ENCODE measurements at places on chromosomes 6 and 20. TPM values are rescaled to one million over a fixed set of nuclear protein-coding genes. Genes with fewer than 3 reads are reported as not detected.
A peak's percentile ranks its signal among the peaks of the same experiment; 100 is the strongest.

- no peak for DNase-seq
These were observed 101.4 kb upstream of the AGPAT4 start for GRCh38 chr6:161374971-161375873.

DNA sequence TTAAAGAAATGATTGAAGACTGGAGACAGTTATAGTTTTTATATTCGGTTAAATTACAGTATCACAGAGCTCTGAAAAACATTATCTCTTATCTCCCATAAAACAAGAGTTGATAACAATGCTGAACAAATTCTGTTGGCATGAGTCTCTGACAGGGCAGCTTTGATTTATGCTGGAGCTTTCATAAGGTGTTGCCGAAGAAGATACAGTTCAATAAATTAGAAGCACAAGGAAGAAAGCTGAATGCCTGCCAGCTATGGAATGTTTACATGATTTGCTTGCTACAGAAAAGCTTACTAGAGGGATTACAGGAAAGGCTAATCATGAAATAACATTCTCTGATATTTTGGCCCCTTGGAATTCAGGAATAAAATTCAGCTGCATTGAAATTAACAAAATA lies 431.9 kb upstream of the GJE1 start:
- no peak for DNase-seq

GRCh38 chr6:80728101-80728750 lies 621.8 kb downstream of the BCKDHB start:
- no peak for DNase-seq

IL20RA gene
- not detected for total RNA-seq

SPATS1 gene
- not detected for total RNA-seq

GRCh38 chr20:4973330-4974097 lies 27.8 kb downstream of the SLC23A2 start:
- peak; percentile 68 for DNase-seq

DNA sequence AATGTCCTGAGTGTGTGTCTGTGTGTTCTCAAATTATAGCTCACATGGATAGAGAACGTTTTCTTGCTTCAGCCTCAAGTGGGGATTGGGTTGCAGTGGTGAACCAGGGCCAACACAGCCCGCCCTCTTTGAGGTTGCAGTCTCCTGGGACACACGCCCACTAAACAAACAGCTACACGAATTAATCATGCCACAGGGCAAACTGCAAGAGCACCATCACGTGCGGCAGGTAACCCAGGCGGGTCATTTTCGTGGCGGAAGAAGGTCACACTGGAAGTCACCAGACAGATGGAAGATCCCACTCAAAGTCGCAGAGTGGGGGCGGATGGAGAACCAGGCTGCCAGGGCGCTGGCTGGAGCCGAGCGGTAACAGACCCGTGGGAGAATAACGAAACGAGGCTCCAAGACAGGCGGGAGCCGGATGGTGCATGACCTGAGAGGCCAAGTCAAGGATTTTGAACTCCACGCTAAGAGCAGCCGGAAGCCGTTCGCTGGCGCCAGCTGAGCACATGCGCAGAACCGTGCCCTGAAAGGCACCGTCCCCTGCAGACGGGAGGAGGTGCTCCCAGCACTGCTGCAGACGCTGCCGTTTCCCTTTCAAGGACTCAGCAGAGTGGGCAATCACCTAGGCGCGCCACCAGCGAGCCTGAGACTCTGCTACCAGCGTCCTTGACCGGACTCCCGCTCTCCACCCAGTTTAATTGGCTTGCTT lies 10.7 kb downstream of the DLL1 start:
- peak; percentile 59 for DNase-seq

DNA sequence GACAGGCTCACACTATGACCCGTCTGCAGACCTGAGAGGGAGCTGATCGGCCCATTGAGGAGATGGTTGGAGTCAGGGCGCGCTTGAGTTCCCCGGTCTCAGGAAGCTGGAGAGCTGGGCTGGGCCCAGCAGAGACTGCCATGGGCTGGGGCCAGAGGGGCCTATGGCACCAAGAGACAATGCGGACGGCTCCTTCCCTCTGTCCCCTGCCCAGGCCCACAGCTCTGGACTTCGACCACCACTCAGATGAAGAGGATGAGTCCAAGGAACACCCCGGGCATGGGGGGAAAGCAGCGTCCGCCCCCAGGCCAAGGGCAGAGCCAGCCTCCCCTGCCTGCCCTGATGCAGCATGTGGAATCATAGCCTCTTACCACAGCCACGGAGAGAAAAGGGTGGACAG lies 40.2 kb upstream of the PHACTR3 start:
- DNase-seq = no peak

DNA sequence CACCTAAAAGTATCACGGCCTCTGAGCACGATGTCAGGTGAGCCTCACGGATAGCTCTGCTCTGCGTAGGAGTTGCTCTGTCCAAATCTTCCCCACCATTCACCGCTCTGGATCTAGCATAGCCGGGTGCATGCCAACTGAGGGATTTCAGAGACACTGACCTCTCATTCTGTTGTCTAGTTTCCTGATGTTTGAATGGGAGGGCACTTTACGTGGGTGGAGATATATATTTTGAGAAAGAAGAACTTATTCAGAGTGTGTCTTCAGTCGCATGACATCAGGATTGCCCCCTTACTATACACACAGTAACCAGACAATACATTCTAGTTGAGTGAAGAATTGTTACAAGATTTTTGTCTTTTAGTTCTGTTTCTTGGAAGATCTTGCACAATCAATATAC lies 96.5 kb upstream of the CITED2 start:
- no peak for DNase-seq

- DNase-seq = no peak
These were observed 19.5 kb downstream of the KIF13A start for GRCh38 chr6:17967668-17968518.

C20orf141 gene
- not detected for total RNA-seq

SLC32A1 gene
- not detected for total RNA-seq

DDX43 gene
- total RNA-seq = 1.7 TPM

GRCh38 chr20:62168061-62168460 lies 14.8 kb upstream of the MTG2 start:
- no peak for DNase-seq

KIF25 gene
- total RNA-seq = not detected

ISM1 gene
- 1.3 TPM for total RNA-seq

JAG1 gene
- total RNA-seq = 0.15 TPM

- peak; percentile 45 for DNase-seq
These were observed 15.8 kb downstream of the AARS2 start for GRCh38 chr6:44297063-44298038.

DNA sequence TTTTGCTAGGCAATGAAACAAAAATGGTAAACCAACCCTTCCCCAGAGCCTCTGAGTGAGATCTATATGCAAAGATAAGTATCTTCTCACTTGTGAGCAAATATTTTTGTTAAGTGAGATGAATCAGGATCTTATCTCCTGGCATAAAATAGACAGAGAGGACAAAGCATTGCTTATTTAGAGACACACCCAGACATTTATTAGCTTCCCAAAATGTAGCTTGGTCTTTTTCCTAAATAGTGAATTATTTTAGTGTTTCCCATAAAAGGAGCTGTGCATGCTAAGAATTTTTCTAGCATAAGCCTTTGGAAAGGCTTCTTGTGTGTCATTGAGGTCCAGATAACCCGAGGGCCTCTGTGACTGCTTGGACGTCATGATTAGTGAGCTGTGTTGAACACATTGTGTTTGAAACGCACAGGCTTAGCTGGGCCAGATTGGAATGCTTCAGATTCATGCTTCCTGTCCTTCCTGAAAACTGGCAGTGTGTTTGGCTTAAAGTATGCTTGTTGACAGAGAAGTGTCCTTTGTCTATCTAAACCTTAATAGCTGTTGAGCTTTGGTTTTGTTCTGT lies 16.5 kb downstream of the MTHFD1L start:
- DNase-seq = no peak

DNA sequence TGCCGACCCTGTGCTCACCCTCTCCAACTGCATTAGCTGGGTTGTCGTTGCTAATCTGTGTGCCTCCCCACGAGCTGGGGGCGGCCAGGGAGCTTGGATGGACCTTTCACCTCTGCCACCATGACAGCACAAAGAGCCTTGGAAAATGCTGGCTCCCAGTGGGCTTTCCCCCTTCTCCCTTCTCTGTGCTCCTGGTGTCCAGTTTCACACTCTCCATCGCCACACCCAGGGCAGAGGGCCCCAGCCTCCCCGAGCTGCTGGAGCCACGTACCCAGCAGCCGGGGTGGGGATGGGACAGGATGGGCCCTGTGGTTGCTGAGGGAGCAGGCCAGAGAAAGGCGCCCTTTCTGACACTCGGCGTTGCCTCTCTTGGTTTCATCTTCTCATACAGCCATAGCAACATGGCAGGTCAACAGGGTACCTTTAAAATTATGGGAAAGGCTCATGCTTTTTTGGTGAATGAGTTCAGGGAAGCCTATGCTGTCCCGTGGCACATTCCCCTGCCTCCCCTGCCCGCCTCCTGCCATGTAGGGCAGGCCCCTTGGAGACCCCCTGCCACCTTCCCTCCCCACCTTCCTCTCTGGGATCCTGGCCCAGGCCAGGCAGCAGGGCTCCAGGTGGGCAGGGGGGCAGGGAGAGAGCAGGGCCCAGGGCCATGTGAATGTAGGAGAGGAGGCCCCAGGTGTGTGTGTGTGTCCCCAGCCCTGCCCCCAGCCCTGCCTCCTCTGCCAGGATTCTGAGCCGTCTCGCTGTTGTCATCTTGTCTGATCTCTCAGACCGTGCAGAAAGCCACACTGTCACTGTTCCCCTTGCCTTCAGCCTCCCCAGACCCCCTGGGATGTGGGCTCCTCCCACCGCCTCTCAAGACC lies 85.2 kb upstream of the CCDC167 start:
- DNase-seq = no peak

- DNase-seq = no peak
These were observed 31.6 kb downstream of the MYLK4 start for GRCh38 chr6:2719093-2719455.

DNA sequence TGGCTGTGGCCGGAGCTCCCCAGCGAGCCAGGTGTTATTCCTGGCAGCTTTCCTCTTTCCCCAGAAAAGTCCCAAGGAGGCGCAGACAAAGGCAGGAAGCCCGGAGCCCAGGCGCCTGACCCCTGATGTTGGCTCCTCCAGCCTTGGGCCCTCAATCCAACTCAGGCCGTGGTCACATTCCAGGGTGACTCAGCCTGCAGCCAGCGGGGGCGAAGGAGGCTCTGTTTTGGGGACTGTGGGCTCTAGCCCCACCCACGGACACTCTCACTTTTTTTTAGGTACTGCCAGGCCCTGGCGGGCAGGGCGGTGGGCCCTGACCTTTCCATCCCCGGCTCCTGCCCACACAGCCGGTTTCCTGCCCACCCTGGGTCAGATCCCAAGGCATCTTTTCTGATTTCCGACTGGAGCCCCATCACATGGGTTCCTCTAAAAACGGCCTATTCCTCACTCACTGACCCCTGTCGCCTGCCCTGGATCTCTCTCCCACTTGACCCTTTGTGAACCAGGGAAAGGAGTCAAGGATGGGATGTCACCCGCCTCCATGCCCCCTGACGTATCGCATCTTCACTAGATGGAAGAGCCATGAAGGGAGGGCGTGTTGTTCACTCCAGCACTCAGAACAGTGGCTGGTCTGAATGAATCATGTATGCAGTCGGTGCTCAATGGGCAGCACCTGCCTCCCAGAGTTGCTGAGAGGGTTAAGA lies 5.5 kb downstream of the PTGIS start:
- DNase-seq = no peak

DNA sequence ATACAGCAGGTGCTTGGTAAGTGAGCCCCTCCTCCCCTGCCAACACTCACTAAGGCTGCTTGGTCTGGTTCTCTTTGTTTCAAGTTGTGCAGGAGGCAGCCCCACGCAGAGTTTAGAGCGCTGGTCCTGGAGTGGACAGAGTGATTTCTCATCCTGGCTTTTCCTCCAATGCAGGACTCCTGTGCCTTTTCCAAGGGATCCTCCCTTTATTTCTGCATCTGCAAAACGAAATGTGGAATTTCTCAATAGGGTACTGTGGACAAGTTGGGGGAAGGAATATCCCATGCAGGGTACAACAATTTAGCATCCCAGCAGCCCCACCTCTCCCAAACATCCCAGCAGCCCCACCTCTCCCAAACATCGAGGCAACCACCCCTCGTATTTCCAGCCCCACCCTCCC lies 30.6 kb upstream of the CCDC167 start:
- no peak for DNase-seq

GRCh38 chr6:41541364-41541763 lies 4.8 kb upstream of the FOXP4 start:
- no peak for DNase-seq

DNA sequence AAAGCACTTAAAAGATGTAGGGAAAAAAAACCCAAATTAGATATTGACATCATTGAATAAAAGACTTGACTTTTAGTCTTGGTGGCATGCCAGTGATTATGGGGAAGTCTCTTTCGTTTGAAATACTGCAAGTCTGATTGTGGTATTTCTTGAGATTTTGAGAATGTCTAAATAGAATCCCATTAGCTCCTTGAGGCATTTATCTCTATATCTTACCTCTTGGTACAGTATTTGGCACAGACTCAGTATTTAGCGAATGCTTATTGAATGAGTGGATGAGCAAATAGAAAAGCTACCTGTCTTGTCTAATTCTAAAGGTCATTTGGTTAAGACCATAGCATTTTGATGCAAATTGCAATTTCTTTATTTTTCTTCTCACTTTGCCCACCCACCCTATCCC lies 156.5 kb downstream of the TFAP2B start:
- DNase-seq = no peak

SEMG1 gene
- not detected for total RNA-seq

- no peak for DNase-seq
These were observed 11.9 kb downstream of the CD40 start for GRCh38 chr20:46129955-46130481.

DNA sequence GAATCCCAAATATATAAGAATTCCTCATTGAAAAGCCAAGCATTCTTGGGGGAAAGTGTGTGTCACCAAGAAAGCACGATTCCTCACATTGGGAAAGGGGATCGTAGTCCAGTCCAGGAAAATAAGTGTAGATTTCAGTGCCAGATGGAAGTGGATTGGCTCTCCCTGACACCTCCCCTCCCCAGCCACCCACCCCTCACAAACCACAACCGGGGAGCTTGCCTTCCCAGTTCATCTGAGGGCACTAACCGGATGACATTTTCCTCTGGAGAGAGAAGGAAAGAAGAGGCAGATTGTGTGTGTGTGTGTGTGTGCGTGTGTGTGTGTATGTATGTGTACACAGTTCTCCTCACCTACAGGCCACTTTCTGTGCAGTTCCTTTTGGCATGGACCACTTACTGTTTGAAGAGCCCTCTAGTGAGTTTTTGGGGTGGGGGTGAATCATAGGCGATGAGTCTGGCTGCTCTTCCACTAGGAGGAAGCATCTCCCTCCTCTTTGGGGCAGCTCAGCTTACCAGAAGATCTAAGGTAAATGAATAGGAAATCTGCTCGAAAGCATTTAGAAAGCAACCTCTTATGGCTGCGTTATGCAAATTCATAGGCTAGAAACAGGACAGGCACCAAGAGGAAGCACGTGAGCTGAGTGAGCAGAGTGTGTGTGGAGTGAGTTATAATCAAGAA lies 20.8 kb downstream of the DAAM2 start:
- DNase-seq = no peak

DNA sequence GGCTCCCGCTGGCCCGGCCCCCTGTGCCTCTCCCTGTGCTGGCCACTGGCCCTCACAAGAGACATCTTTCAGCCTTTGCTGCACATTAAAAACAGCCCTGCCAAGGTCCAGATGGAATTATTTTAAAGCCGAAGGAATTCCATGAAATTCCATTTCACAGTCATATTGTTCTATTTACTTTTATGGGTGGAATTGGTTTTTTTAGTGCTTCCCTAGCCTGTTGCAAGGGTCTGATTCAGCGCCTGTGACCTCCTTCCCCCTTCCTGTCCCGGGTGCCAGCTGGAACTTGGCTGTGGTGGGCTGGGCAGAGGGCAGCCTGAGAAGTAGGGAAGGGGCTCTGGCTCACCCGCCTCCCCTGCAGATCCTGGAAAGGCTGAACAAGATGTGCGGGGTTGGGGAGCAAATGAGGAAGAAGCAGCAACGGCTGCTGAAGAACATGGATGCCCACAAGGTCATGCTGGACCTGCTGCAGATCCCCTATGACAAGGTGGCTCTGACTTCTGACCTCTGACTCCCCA lies 34.3 kb downstream of the UQCC2 start:
- DNase-seq = no peak

Data from activated CD4-positive, alpha-beta T cell treated with anti-CD3 and anti-CD28 coated beads, Interleukin-2, amount 10 ng/mL, durations not matched to agents 7 days and 5 days (primary cell).